Activated T-cell treated with anti-CD3 and anti-CD28 coated beads for 4 hours (primary cell): ENCODE measurements at places on chromosomes 2 and 18.
A peak's percentile ranks its signal among the peaks of the same experiment; 100 is the strongest.

- DNase-seq = no peak
Observed at GRCh38 chr18:50080316-50080715, 114.6 kb downstream of the MYO5B start.

GRCh38 chr2:160934263-160934662, 226.0 kb upstream of the TANK start:
- DNase-seq = no peak

GRCh38 chr2:212284166-212284565, 254.4 kb downstream of the ERBB4 start:
- DNase-seq = no peak

DNA sequence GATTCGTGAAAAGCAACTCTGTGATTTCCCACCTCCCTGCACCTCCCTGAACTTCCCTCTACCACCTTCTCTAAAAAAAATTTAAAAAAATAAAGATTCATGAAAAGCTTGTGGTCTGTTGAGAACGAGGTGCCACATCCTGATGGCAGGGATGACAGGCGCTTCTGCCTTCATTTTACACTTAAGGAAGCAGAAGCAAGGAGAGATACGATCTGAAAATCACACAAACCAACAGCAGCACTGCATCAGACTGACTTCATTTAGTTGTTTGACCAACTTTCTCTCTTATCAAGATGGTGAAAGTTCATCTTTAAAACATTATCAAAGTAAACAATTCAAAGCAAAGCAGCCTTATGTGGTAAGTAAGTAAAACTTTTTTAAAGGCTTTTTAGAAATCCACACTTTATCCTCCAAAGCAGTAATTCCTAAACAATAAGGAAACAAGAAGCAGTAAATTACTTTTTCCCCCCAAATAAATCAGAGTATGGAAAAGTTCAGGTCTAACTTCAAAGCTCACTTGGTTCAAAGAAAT, 15.5 kb downstream of the WDFY1 start:
- DNase-seq = no peak

- DNase-seq = no peak
Observed at GRCh38 chr2:101770726-101771125, 73.2 kb downstream of the MAP4K4 start.

- DNase-seq = no peak
Observed at GRCh38 chr2:159711562-159712142, 654 bp upstream of the MARCHF7 start.

DNA sequence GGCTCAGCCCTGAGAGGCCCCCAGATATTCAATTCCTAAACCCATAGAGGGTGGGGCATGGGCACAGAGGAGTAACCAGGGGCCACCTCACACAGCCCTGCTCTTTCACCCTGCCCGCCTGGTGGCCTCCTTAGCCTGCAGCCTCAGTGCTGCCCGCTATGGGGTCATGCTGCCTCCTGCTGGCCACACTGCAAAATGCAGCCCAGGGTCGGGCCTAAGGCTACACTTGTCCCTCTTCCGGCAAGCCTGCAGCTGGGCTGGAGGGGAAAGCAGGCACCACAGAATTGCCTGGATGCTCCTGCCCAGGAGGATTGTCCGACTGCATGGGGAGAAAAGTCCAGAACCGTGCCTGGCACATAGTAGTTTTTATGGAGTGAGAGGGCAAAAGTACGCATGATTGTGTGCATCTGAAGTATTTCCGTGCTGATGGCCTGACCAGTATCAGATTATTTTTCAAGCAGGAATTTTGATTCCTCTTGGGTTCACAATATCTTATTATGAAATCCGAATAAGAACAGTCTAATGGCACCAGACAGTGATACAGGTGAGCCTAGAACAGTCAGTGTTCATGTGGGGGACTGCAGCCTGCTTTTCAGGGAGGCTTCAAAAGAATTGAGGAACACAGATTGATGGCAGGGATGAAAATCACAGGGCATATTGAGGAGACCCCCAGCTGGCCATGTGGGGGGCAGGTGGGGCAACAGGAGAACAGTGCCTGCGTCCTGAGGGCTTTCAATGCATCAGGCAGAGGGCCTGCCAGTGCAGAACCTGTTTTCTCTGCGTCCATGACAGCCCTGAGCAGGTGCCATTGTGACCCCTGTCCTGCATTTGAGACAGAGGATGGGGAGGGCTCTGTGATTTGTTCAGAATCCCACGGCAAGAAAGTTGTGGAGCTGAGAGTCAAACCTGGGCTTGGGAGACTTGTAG, 51.2 kb upstream of the ALPP start:
- DNase-seq = peak; percentile 80

DNA sequence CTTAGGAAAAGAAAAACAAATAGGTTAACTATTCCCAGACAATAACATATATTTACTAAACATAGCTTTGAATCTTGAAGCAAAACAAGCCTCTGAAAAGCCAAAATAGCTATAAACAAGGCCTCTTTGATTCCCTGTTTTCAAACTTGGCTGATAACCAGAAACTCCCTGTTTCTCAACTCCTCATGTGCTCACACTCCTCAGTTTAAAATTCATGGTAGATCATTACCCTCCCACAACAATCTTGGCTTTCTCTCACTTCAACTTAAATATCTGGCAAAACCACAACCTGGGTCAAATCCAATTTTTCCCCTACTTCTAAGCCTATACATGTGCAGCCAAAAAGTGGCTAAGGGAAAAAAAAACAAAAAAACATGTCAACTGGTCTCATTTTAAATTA, 15.6 kb downstream of the SUCLG1 start:
- DNase-seq = no peak

DNA sequence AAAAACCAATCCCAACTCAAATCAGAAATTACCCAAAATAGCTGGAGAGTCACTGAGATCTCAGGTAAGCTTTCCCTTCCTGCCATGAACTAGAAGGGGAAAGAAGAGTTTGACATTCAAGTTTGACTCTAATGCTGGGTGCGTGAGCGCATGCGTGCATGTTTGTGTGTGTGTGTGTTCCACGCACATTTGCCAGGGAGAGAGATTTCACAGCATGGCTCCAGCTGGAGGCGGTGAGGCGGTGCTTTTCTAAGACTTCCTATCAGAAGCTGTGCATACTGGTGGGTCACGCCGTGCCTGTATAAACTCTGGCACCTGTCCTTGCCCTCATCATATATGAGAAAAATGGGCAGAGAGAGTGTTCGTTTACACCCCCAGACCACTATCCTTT, 116.2 kb downstream of the MSH2 start:
- no peak for DNase-seq

DNA sequence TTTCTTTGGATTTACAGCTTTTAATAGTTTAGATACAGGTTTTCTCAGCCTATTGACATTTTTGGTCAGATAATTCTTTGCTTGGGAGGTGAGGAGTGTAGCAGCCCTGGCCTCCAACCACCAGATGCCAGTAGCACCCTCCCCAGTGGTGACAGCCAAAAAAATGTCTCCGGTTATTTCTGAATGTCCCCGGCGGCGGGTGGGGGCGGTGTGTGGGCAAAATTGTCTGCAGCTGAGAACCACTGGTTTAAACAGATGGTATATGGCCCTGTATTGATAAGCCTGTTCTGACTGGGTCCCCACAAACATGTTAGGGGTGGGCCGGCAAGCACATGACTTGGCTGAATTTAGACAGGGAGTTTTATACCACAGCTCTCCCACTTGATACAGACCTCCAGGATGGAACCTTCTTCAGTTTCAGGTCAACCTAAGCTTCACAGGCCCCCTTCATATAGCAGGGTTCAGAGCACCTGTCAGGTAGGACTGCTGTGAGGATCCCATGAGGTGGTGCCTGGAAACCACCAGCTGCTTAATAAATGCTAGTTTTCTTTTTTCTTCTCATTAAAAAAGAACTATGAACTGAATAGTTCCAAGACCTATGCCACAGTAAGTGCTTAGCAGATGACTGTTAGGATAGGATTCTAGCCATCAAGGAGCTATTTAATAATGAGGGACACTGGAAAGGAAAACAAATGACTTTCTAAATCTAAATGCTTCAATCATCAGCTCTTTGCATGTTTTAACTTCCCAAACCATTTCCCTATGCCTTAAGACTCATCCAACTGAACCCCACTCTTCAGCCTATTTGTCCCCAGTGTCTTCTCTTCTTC, 18.1 kb downstream of the LPIN2 start:
- peak; percentile 68 for DNase-seq
